ENCODE measurements at places on chromosomes 7 and 10. TPM values are rescaled to one million over a fixed set of nuclear protein-coding genes. Genes with fewer than 3 reads are reported as not detected.

DNA sequence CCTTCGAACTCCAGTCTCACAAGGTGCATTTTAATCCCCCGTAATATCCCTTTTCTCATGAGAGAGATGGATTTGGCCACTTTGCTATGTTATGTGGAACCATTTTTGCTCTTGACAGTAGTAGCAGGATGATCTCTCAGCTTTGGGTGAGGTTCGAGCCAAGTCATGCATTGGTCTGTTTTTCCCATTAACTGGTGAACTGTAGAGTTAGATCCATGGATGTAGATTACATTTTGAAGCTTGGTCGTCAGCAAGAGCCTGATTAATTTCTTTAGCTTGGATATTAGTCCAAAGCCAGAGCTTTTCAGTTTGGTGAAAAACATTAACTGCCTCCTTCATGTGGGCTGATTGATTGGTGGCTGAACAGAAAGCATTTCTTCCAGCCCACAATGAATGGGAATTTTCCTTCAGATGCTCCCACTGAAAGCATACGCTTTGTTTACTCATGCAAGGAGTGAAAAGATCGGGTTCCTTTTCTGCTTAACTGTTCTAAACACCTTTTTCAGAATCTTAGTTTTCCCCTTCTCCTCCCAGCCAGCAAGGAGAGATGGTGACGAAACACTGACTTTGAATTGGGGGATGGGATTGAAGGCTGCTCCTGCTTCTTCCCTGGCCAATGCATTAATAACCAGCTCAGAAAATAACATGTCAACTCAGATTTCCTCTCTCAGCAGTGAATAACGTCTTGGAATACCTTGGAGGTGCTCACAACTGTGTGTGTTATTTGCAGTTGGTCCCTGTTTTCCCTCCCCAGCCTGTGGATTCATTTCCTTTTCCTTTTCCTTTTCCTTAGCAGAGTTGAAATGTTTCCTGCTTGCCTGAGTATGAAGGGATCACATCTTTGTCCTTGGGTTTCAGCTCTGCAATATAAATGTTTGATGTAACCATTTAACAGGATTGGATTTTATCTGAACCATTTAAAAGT, 351.8 kb upstream of the FZD8 start:
- DNase-seq, result no peak

- no peak for DNase-seq
These were observed 7.0 kb upstream of the PDCD4 start for GRCh38 chr10:110864662-110865140.

DNA sequence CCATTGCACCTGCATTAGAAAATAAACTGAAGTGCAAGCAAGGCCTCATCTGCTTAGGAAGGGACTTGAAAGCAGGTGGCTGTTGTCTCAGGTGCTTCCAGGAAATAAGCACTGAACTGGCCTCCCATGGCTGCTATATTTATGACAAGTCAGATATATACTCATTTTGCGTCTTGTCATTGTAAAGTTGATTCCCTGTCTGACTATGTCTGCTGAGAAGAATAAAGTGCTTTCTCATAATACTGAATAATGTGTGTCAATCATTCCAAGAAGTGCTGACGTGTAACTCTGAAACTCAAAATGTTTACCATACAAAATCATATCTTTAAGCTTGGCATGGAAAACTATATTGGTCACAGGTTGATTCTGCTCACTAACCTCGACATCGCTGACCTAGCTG, 44.9 kb upstream of the SVOPL start:
- DNase-seq, result no peak

DNA sequence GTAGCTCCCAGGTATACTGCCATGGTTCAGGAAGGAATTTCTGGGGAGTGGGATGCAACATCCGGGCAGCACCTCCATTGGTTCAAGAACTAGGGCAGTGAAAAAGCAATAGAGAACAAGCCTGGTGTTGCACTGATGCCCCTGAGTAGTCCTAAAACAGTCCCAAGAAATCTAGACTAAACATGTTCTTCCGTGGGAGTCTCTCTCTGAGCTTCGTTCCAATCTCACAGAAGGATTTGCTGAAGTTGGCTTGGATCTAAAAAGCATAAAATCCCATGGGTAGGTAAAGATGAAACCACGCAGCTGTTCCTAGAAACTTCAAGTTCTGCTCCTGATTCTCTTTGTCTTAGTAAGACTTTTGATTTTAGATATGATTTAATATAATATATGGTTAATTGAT, 154.5 kb downstream of the PLXDC2 start:
- DNase-seq, result peak; percentile 9

GRCh38 chr7:81534446-81534845, 235.4 kb downstream of the HGF start:
- DNase-seq, result peak; percentile 21

Gene CDCA7L
- total RNA-seq, result 20.9 TPM

GRCh38 chr10:22740180-22740579, 25.8 kb upstream of the PIP4K2A start:
- peak; percentile 58 for DNase-seq

Gene ITIH2
- total RNA-seq, result not detected

- DNase-seq, result no peak
These were observed 107.1 kb downstream of the INPP5A start for GRCh38 chr10:132644527-132645246.

DNA sequence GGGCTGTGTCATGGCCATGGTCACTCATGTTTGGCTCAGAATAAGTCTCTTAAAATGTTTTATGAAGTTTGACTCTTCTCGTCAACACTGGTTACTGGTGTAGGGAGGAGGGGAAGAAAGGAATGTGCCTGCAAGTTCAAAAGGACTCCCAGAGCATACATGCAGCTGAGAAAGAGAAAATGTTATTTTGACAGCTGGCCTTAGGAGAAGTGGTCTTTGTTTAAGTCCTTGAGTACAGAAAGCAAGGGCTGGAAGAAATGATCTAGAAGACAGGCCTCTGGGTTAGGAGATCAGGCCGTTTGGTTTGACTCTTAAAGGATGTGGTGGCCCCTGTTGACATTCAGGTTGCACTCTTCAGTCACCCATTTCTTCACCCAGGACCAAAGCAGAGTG, 245.5 kb downstream of the REEP3 start:
- peak; percentile 69 for DNase-seq

- no peak for DNase-seq
These were observed 33.1 kb upstream of the TBX20 start for GRCh38 chr7:35286986-35287385.

Gene SLC16A12
- total RNA-seq, result 0.16 TPM

Data from myocyte (in vitro differentiated cells).